ENCODE measurements at places on chromosomes 11 and 22. TPM values are rescaled to one million over a fixed set of nuclear protein-coding genes. Genes with fewer than 3 reads are reported as not detected.
A peak's percentile ranks its signal among the peaks of the same experiment; 100 is the strongest.

GRCh38 chr11:9922806-9923205 is 258.9 kb downstream of the SWAP70 start:
- H3K27ac ChIP-seq = no peak overlapping the region
- H3K27me3 ChIP-seq = peaks cover 5% of the 10 kb centered on the region
- no peak for DNase-seq
- H3K36me3 ChIP-seq = no peaks in the 10 kb centered on the region
- no peak overlapping the region for H3K4me3 ChIP-seq

DNA sequence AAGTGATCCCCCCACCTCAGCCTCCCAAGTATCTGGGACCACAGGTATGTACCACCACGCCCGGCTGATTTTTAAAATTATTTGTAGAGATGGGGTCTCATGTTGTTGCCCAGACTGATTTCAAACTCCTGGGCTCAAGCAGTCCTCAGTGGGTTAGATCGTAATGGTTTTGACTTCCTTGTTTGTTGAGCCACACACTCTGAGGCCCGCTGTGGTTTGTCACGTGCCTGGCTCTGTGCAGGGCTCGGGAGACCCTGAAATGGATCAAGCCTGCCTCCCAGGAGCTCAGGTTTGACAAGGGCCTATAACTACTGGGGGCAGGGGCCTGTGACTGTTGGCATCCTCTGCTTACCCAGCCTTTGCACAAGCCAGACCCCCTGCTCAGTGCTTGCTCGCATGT is 68.1 kb downstream of the MPPED1 start:
- no peak overlapping the region for H3K27ac ChIP-seq
- DNase-seq = no peak
- no peaks in the 10 kb centered on the region for H3K27me3 ChIP-seq

The HEPHL1 gene
- not detected for total RNA-seq

GRCh38 chr11:48182860-48183526 is 33.6 kb upstream of the OR4B1 start:
- no peaks in the 10 kb centered on the region for H3K36me3 ChIP-seq
- H3K27ac ChIP-seq = no peak overlapping the region
- no peaks in the 10 kb centered on the region for H3K27me3 ChIP-seq
- no peaks in the 10 kb centered on the region for H3K4me1 ChIP-seq
- H3K4me3 ChIP-seq = no peak overlapping the region

DNA sequence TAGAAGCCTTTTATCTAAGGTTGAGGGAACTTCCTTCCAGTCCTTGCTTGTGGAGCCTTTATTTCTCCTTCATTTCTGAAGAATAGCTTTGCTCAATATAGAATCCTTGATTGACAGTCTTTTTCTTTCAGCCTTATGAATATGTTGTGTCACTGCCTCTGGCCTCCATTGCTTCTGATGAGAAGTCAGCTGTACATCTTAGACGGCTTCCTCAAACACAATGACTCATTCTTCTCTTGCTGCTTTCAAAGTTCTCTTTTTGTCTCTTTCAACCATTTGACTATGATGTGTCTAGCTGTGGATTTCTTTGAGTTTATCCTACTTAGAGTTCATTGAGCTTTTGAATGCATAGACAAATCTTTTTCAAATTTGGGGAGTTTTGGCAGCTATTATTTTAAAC is 893.2 kb downstream of the BRD1 start:
- no peak overlapping the region for H3K4me3 ChIP-seq
- no peaks in the 10 kb centered on the region for H3K27me3 ChIP-seq
- DNase-seq = no peak
- H3K27ac ChIP-seq = no peak overlapping the region
- no peaks in the 10 kb centered on the region for H3K36me3 ChIP-seq

GRCh38 chr11:123671534-123671933 is 17.1 kb upstream of the SCN3B start:
- peaks cover 9% of the 10 kb centered on the region for H3K27me3 ChIP-seq
- H3K4me3 ChIP-seq = no peak overlapping the region
- no peaks in the 10 kb centered on the region for H3K36me3 ChIP-seq
- DNase-seq = no peak
- no peak overlapping the region for H3K27ac ChIP-seq
- H3K4me1 ChIP-seq = no peaks in the 10 kb centered on the region

GRCh38 chr11:72468289-72468688 is 34.0 kb upstream of the CLPB start:
- H3K36me3 ChIP-seq = no peaks in the 10 kb centered on the region
- H3K4me1 ChIP-seq = peaks cover 7% of the 10 kb centered on the region
- no peak for DNase-seq
- no peak overlapping the region for H3K27ac ChIP-seq
- H3K27me3 ChIP-seq = peaks cover 37% of the 10 kb centered on the region

The MRGPRF gene
- not detected for total RNA-seq

The LRRC75B gene
- total RNA-seq = 2.4 TPM

DNA sequence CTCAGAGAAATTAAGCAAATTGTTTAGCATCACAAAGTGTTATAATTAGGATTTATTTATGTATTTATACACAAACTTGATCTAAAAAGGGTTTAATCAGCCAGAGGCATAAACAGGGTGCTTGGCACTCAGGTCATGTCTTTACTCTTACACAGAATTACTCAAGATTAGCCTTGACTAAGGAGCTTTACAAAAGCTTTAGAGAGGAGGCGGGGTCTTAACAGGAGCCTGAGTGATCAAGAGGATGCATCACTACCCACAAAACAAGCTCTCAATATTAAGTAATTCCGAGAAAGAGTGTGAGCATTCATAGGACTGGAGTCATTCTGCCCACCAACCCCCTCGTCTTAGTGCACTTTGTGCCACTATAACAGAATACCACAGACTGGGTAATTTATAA is 103.0 kb downstream of the SPATA19 start:
- H3K4me1 ChIP-seq = no peaks in the 10 kb centered on the region
- no peaks in the 10 kb centered on the region for H3K36me3 ChIP-seq
- no peak overlapping the region for H3K27ac ChIP-seq
- H3K4me3 ChIP-seq = no peak overlapping the region
- no peaks in the 10 kb centered on the region for H3K27me3 ChIP-seq

The BLID gene
- not detected for total RNA-seq

The MMP7 gene
- not detected for total RNA-seq

DNA sequence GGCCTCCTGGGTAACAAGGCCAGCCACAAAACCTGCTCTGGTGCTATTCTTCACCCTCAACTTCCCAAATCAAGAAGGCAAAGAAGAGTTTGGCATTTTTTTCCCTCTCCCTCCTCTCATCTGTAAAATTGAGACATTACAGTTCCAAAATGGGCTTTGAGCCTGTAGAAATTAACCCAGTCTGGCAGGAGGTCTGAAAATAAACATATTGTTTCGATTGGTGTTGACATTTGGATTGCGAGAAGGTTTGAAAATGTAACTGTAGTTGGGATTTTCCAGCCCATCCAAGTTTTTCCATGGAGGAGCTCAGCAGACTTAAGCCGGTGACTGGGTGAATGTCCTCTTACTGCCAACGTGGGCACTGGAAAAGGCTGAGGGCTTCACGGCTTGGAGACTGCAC is 35.0 kb upstream of the ALX4 start:
- no peak for DNase-seq
- no peaks in the 10 kb centered on the region for H3K36me3 ChIP-seq
- no peak overlapping the region for H3K4me3 ChIP-seq
- H3K4me1 ChIP-seq = no peaks in the 10 kb centered on the region
- H3K27ac ChIP-seq = no peak overlapping the region
- H3K27me3 ChIP-seq = peaks cover 10% of the 10 kb centered on the region

The CCDC82 gene
- 29.9 TPM for total RNA-seq

The CWC15 gene
- 101 TPM for total RNA-seq

DNA sequence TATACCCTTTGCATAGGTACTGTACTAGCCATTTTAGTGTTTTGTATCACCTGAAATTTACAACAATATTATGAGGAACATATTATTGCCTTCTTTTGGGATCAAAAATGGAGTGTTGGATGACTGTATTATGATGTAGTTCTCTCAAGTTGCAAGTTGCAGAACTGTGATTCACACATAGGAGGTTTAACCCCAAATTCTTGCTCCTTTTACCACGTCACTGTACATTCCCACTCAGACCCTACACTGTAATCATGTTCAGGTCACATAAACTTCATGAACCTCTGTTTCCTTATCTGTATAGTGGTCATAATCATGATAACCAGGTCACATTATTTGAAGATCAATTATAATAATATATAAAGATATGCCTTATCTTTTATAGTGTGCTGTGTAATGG is 925.1 kb upstream of the TENM4 start:
- no peak overlapping the region for H3K27ac ChIP-seq
- H3K27me3 ChIP-seq = no peaks in the 10 kb centered on the region
- H3K36me3 ChIP-seq = no peaks in the 10 kb centered on the region
- H3K4me3 ChIP-seq = no peak overlapping the region
- H3K4me1 ChIP-seq = no peaks in the 10 kb centered on the region

The LGALS12 gene
- not detected for total RNA-seq

DNA sequence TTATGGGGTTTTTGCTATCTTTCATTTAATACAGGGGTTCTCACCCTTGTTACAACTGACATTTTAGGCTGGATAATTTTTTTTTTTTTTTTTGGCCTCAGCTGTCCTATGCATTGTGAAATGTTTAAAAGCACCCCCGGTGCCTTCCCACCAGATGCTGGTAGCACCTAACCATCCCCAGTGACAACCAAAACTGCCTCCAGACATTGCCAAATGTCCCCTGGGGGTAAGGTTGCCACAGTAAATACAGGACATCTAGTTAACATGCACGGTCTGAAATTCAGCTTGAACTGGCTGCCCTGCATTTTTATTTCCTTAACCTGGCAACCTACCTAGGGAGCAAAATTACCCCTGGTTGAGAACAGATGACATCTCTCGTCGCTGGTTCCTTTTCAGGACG is 72.4 kb downstream of the CYTH4 start:
- H3K4me3 ChIP-seq = no peak overlapping the region
- peaks cover 6% of the 10 kb centered on the region for H3K27me3 ChIP-seq
- H3K27ac ChIP-seq = no peak overlapping the region
- no peaks in the 10 kb centered on the region for H3K36me3 ChIP-seq

- DNase-seq = peak; percentile 67
- H3K27ac ChIP-seq = no peak overlapping the region
- H3K4me1 ChIP-seq = no peaks in the 10 kb centered on the region
- no peaks in the 10 kb centered on the region for H3K36me3 ChIP-seq
- peaks cover 33% of the 10 kb centered on the region for H3K27me3 ChIP-seq
- H3K4me3 ChIP-seq = no peak overlapping the region
Measured at GRCh38 chr11:33808228-33808828, 34.0 kb upstream of the FBXO3 start.

DNA sequence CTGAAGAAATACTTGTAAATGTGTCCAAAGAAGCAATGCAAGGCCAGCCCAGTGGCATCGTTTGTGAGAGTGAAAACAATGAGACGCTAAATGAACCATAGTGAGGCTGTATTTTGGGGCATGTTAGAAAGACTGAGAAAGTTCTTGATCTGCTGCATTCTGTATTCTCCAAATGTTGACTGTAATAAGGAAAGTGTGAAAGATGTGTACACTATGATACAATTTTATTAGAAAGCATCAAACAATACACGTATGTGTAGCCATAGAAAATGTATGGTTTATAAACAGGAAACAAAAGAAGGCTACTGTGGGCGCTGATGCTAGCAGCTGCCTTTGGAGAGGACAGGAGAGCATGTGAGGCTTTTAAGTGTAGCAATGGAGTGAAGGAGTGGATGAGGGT is 233.5 kb upstream of the E2F8 start:
- no peak overlapping the region for H3K27ac ChIP-seq
- no peaks in the 10 kb centered on the region for H3K36me3 ChIP-seq
- no peak overlapping the region for H3K4me3 ChIP-seq
- H3K27me3 ChIP-seq = no peaks in the 10 kb centered on the region

All from activated T-helper 1 cell treated with anti-CD3 and anti-CD28 coated beads, Interleukin-12 subunit alpha, Interleukin-12 subunit beta, Interleukin-2, Interleukin-4 antibody, amounts not matched to agents 30 ng/mL and 10 ng/mL and 1 ng/mL, durations not matched to agents 14 hours and 24 hours and 36 hours (primary cell).